ENCODE measurements at places on chromosomes 5 and 9.

- DNase-seq: no peak
Measured at GRCh38 chr5:32707418-32707997, 3.6 kb upstream of the NPR3 start.

GRCh38 chr5:966941-967340 lies 41.7 kb upstream of the NKD2 start:
- DNase-seq: no peak

DNA sequence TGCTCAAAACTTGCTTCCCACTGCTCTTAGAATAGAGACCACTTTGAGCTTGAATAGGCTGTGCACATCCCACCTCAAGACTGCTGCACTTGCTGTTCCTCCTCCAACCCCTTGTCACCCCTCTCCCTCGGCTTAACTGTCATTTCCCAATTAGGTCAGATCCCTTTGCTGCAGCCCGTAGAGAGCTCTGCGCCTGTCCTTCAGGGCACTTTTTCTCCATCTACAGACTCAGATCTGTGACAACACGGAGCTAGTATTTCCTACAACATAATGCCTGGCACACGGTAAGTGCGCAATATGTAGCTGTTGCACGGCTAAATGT lies 485 bp upstream of the HABP4 start:
- DNase-seq: no peak

- no peak for DNase-seq
Measured at GRCh38 chr5:41843456-41844370, 26.5 kb downstream of the OXCT1 start.

- DNase-seq: no peak
Measured at GRCh38 chr5:128905568-128906110, 59.6 kb upstream of the SLC27A6 start.

DNA sequence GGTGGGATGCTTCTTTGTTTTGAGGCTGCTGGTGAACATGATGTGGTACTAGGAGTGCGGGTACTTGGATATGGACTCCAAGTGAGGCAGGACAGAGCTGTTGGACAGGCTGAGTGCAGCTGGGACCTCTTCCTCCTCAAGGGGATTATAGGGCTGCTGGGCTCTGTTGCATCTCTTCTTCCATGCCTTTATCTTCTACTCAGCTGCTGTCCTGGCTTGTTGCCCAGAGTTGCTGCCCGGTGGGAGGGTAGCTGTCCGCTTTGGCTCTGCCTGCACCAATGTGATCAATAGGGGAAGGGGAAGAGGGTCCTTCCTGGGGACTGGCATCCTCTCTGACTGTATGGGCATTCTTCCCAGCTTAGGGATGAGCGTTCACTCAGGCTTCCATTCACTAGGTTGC lies 1217.9 kb upstream of the ACO1 start:
- DNase-seq: no peak

DNA sequence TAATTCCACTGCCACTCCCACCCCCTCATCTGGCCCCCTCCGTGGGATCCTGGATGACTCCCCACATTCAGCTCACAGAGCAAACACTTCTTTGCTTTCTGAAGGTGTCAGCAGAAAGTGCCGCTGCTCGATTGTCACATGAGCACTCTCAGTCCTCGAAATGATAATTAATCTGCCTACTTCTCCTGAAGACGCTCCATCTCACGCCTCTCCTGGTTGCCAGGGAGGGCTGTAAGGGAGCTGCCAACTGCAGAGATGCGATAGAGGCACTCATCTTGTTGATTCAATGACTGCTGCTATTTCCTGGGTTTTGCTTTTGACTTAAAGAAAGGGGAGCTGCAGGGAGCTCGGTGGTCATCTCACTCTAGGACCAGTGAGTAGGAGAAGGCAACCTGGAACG lies 206.5 kb downstream of the DAB2IP start:
- no peak for DNase-seq

All from activated effector memory CD4-positive, alpha-beta T cell treated with Interleukin-2 at 50 U/mL for 16 hours (primary cell).